Esophagus squamous epithelium (tissue), 5 donors: ENCODE measurements at places on chromosomes 1 and 21.

DNA sequence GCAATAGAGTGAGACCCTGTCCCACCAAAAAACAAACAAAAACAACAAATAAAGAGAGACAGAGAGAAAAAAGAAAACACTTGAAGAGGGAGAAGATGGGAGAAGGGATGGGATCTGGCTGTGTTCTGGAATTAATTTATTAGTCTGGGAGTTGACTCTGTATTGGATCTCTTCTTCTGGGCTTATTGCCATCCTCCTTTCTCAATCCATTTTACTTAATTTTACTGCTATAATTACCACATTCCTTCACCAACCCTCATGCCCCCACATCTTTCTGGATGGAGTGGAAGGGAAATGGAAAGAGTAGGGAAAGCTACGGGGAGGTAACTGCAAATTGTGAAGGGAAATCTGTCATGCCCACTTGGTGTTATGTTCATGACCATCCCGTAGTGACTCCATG is 42.9 kb downstream of the FMN2 start:
- no peak for DNase-seq

DNA sequence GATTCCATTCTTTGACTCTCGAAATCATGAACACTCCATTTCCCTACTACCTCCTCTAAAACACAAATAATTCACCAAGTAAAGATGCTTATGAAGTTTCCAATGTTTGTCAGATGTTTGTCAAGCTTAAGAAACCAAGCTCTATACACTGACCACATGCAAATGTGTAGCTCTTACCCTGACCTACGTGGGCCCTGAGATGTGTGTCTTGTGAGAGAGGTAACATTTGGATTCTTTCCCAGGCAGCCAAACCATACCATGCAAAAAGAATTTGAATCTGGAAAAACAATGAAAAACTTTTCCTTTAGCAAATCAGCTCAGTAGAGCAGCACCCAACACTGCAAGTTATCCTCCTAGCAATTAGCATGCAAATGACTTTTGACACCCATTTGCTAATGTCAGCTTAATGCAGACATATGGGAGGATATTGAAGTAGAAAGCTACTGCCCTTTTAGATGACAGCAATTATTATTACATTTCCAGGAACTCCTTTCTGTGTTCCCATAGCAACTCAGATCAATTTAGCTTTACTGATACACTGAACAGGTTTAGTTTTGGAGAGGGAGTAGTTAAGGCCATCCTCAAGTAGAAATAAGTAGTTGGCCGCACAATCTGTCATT is 83.2 kb upstream of the RGS4 start:
- no peak for DNase-seq

GRCh38 chr1:28437264-28437923 is 67.9 kb downstream of the PHACTR4 start:
- DNase-seq = no peak

- no peak for DNase-seq
Observed at GRCh38 chr1:232709386-232709785, 79.5 kb upstream of the SIPA1L2 start.

DNA sequence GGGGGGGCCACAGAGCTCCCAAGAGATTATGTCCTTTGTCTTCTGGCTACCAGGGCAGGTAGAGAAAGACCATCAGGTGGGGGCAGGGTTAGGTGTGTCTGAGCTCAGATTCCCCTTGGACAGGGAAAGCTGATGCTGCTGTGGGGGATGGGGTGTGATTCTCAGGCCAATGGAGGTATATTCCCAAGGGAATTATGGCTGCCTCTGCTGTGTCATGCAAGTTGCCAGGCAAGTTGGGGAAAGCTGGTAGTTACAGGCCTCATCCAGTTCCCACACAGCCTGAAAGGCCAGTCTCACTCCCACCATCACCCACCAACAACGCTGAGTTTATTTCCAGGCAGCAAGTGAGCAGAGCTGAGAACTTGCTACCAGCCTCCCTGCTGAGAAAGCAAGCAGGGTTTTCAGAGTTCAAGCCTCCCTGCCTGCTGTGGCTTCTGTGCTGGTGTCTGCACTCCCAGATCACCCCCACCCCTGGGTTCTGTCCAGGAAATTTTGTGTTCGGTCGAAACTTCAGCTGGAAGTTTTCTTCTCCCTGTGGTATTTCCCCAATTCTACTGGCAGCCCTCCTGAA is 21.3 kb downstream of the IFI16 start:
- no peak for DNase-seq

DNA sequence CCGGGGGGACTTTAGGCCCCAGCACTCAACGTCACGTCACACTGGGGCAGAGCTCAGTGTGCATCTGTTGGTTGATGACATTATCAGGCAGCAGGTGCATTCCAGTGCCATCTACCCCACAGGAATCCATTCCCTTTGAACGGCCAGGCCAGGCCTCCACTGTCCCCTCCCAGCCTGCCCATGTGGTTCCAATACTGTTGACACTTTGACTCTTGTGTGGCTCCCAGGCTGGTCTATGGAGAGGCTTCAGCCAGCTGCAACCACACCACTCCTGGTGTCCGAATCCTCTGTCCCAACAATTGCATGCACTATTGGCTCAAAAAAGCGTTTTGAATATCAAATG is 92.0 kb upstream of the SIM2 start:
- DNase-seq = no peak

DNA sequence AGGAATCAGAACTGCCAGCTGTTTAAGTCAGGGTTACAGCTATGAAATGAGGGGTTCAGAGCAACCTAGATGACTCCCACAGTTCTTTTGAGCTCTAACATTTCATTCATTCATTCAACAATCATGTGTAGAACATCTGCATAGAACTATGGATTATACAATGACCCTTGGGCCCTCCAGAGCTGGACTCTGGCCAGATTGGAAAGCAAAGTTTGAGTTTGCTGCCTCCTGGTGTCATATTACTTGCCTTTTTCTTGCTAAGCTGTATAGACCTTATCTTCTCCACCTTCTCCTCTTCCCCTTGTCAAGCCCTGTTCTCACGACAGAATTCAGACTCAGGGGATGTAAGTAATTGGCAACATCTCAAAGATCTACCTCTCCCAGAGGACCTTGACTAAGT is 4.0 kb downstream of the CASQ2 start:
- no peak for DNase-seq

GRCh38 chr21:32173121-32173724 is 105.6 kb downstream of the MIS18A start:
- DNase-seq = no peak

DNA sequence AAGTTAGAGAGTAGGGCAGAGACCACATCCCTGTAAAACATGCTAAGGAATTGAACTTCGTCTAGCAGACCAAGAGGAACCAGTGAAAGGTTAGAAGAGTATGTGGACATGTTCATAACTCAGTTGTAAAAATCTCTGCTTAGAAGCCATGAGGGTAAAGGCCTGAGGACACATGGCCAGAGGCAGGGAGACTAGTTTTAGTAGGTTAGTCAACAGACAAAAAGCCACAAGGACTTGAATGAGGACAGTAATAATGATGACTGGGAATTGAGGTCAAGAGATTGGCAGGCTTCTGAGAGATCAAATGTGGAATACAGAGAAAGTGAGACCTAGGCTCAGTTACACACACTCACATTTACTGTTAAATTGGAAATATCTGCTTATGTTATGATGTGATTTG is 205.5 kb upstream of the HOOK1 start:
- DNase-seq = no peak

DNA sequence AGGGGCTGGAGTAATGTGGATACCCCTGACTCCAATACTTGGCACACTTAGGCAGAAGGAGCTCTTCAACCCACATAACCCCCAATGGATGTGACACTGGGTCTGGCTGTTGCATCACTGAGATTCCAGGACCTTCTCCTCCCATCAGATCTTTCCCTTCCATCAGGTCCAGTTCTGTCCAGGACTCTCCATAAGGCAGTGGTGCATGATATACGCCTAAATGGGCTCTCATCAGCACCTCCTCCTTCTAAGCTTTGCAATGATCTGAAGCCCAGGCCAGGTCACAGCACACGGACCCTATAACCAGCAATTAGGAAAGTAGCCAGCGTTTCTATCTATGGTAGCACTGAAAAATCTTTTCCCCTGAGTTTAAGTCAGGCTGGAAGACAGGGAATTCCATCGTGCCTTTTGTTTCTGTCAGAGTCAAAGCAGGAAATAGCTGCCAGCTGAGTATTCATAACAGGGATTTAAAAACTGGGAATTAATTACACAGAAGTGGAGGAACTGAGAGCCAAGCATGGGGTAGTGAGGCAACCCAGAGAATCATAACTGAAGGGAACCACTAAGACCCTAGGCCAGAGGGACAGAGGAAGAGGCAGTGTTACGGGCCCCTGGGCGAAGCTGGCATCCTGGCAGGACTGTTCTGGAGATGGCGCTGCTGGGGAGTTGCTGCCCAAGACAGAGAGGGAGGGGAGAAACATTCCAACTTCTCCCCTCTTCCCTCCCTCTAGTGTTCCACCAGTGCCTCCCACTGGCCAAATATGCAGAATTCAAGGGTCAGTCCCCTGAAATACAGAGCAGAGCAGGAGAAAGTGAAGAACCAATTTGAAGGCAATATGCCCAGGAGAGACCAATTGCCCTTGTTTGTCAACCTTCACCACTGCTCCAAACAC is 37.5 kb upstream of the HOOK1 start:
- DNase-seq = no peak

DNA sequence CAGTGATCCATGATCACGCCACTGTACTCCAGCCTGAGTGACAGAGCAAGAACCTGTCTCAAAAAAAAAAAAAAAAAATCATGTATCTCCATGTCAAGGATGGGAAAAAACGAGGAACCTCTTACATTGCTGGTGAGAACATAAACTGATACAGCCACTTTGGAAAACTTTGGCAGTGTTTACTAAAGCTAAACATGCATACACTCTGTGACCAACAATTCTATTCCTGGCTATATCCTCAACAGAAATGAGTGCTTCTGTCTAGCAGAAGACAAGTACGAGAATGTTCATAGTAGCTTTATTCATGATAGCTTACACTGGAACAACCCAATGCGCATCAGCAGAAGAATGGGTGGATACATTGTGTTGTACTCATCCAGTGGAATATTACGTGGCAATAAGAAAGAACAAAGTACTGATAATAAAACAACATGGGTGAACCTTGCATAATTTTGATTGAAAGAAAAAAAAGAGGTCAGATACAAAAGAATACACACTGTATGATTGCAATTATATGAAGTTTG is 31.5 kb upstream of the SLC6A9 start:
- no peak for DNase-seq

- no peak for DNase-seq
Observed at GRCh38 chr1:3483801-3484444, 29.5 kb downstream of the ARHGEF16 start.

- no peak for DNase-seq
Observed at GRCh38 chr21:45590726-45591618, 48.7 kb upstream of the SLC19A1 start.

DNA sequence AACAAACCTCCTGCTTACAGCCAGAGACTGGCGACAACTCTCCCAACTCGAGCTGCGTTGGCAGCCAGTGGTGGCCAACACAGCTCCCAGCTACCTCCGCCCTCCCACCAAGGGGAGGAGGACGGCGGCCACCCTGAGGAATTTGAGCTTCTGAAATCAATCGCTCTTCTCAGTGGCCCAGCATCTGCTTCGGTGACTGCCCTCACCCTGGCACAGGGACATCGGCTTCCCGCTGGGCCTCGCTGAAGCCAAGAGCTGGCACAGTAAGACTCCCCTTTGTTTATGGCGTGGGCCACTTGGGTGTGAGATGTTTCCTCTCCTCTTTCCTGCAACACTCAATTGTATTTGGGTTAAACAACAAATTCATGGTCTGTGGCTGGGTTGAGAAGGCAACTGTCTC is 136.2 kb downstream of the ZBTB18 start:
- DNase-seq = no peak

DNA sequence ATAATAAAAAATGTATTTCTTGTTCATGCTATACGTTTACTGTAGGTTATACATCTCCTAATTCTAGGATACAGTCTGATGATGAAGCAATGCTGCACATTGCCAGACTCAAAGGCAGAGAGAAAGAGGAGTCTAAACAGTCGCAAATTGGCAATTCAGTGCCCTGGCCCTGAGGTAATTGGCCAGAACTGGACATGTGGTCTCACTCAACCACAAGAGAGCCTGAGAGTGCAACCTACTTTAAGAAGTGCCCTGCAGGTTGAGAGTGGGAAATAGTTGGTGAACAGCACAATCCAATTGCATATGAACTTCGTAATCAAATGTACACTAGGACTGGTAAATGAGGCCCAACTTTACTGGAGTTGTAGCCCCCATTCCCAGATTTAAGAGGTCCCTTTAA is 5.0 kb upstream of the SLC35A3 start:
- no peak for DNase-seq

GRCh38 chr1:20484519-20485462 is 1.2 kb downstream of the CAMK2N1 start:
- DNase-seq = no peak

- no peak for DNase-seq
Observed at GRCh38 chr1:31416101-31416736, 3.2 kb downstream of the SERINC2 start.

DNA sequence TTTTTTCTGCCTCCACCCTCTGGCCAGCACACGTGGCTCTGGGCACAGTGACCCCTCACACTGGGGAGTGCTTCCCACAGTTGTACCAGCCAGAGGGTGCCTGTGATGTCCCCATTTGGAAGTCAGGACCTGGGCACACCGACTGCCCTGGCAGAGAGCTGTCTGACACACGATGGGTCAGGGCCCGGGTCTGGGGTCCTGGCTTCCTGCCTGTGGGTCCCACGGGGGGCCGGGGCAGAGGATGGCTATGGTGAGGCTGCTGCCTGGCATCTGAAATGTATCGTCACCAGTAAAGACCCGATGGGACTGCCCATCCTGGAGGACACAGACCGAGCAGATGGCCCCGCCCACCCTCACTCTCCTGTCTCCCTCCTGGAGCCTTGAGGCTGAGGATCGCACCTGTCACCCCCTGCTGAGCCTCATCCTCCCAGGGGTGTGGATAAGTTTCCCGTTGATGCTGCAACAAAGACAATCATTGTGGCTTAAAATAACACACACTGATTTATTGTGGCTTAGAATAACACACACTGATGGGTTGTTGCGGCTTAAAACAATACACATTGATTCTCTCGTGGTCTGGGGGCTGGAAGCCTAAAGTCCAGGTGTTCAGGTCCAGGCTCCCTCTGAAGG is 88.8 kb upstream of the TTC34 start:
- DNase-seq = no peak

- DNase-seq = no peak
Observed at GRCh38 chr1:109290998-109291397, 8.1 kb upstream of the PSRC1 start.

DNA sequence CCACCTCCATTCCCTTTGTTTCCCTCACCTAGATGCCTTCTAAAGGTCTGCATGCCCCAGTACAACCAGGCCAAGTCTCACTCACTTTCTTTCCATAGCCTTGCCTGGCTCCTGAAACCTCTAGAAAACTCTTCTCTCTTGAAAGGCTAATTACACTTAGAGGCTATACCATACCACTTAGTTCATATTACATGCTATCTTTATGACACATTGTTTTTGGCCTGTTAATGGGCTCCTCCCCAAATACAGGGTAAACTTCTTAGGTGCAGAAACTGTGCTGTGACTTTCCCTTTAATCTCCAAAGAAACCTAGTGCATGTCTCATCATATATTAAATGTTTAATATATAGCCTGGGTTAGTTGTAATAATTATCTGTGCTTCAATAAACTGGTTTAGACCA is 56.6 kb upstream of the C1orf105 start:
- DNase-seq = no peak

GRCh38 chr1:13830170-13830569 is 130.2 kb downstream of the PRDM2 start:
- no peak for DNase-seq
